Stimulated activated CD4-positive, alpha-beta T cell treated with anti-CD3 and anti-CD28 coated beads, Interleukin-1b, Interleukin-23, amount 100 ng/mL, for 48 hours (primary cell): ENCODE measurements at places on chromosomes 5 and 9.

DNA sequence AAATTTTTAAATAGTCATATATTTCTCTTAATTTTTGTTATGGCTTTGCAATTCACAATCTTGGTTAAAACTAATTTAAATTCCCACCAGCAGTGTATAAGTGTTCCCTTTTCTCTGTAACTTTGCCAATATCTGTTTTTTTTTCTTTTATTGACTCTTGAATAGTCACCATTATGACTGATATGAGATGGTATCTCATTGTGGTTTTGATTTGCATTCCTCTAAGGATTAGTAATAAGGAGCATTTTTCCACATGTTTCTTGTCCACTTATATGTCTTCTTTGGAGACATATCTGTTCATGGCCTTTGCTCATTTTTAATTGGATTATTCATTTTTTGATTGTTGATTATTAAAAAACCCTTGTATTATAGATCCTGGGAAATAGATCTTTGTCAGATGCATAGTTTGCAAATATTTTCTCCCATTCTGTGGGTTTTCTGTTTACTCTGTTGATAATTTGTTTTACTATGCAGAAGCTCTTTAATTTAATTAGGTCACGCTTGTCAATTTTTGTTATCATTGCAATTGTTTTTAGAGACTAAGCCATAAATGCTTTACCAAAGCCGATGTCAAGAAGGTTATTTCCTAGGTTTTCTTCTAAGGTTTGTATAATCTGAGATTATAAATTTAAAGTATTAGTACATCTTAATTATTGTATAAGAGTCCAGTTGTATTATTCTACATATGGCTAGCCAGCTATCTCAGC, 610.9 kb downstream of the CHSY3 start:
- DNase-seq = no peak

- no peak for DNase-seq
Observed at GRCh38 chr9:129021091-129021490, 7.0 kb downstream of the SH3GLB2 start.

DNA sequence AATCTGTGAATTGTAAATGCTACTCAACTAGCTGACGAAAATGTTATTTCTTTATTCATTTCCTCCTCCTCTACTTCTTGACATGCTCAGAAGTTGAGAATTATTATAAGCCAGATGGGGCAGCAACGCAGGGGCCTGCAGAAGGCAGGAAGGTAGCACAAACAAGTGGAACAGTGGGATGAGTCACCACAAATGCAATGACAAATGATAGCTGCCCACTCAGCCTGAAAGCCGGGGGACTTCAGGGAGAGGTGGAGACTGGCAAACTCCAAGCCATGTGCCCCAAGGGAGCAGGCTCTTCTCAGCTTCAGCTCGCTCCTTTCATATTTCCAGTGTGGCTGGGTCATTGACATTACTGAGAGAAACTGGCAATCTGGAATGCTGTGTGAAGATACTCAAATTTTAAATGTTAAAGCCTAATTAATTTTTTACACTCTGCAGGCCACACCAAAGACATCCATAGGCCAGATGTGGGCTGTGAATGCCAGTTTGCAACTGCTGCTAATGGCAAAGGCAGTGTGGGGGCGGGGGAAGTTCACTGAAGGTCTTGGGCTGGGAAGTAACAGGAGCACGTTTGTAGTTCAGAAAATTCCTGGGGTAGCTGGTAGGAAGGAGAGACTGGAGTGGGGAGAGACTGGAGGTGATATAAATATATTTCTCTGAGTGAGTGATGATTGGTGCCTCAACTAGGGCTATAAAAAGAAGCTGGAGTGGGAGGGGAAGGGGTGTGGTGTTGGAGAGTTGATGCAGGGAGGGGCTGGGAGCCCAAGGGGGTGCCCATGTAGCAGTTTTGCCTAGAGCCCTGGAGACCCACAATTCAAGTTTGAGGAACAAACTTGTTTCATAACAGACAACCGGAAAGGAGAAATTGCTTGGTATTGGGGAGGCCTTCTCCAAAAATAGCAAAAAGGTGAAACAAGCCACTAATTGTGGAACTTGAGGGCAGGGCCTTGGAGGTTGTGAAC, 20.8 kb upstream of the ADRB2 start:
- peak; percentile 56 for DNase-seq

DNA sequence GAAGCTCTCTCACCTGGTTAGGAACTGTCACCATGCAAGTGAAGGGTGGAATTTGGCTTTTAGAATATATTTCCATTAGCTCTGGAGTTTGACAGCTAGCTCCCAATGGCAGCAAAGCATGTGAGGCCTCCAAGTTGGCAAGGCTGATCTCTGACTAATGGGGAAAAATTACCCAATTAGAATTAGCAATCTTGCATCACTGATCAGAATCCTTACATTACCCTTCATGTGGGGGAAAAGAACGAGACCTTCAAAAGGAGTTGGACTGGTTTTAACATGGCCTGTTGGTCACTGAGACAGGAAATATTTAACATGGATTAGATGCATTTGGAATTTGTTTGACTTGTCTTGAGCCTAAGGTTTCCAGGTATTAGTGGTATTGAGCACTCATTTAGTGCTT, 192.3 kb upstream of the GDNF start:
- DNase-seq = no peak

GRCh38 chr5:157451806-157452205, 8.2 kb upstream of the NIPAL4 start:
- DNase-seq = no peak

GRCh38 chr9:71352837-71353236, 231.4 kb upstream of the TRPM3 start:
- no peak for DNase-seq

DNA sequence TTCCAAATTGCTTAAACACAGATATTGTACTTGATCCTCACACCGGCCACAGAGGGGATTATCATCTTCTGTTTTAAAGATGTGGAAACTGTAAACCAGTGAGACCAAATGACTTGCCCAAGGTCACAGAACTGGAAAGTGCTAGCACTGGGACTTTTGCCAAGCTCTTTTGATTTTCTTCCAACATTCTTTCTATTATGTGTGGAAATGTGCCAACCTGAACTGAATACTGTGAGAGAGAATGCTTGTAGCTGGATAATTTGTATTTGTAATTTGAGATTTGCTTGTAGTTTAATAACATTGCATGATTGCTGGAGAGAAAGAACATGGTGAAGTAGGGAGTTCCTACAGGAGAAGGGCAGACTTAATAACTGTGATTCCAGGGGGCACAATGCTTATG, 977.9 kb upstream of the NUDT12 start:
- no peak for DNase-seq

DNA sequence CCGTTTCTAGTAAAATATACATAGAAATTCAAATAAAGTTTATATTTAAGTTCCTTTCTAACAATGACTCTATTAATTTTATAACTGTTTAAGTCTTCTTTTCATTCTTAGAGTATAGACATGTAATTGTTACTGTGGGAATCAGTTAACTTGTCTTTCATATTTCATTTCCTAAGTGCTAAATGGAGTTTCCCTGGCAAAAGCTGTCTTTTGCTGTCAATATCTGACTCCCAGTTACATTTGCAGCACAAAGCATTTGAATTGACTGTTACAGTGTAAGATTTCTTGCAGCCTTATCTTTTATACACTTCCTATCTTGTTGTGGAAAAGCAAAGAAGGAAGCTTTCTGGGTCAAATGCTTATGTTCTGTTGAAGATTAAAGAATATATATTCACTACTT, 1026.3 kb downstream of the CDH9 start:
- DNase-seq = no peak

DNA sequence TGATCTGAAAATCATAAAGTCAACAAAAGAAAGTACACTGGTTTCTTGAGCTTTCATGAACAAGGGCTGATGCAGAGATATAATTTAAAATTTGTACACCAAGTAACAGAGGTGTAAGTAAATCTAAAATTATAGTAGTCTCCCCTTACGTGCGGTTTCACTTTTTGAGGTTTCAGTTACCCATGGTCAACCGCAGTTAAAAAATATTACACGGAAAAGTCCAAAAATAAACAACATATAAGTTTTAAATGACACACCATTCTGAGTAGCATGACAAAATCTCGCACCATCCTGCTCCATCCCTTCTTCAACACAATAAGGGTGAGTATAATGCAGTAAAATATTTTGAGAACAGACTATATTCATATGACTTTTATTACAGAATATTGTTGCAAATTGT, 54.4 kb downstream of the AUH start:
- no peak for DNase-seq

- no peak for DNase-seq
Observed at GRCh38 chr5:106254784-106255183, 1416.0 kb downstream of the EFNA5 start.

DNA sequence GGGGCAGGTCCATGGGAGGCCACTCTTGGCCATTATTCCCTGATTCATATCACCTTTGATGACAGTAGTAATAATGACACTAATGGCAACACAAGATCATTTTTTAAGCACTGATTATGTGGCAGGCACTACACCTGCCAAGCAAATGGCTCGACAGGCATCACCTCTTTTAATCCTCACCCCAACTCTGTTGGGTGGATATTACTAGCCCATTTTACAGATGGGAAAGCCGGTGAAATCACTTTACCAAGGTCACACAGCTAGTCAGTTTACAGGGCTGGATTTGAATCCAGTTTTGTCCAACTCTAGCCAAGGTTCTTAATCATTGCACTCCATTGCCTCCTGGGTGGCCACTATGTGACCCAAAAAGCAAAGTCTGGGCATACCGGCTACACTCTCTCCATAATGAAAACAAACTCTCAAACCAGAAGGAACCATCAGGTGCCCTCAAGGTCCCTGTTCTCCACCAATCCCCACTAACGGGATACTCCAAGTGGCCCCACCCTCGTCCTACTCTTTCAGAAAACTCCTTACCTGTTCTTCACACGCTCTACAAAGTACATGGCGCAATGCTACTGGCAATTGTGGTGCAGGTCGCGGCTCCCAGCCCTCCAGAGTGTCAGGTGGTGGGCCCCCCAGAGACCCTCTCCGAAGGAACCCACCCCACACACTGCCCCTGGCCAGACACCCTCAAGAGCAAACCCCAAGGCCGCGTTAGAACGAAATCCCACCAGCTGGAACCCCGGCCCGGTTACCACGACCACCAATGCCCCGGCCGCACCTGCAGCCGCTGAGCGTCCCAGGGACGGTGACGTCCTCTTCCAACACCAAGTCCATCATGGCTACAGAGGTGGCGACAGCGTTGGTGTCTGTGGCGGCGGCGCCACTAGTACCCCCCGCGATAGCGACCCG, 572 bp downstream of the CDK5RAP2 start:
- no peak for DNase-seq

DNA sequence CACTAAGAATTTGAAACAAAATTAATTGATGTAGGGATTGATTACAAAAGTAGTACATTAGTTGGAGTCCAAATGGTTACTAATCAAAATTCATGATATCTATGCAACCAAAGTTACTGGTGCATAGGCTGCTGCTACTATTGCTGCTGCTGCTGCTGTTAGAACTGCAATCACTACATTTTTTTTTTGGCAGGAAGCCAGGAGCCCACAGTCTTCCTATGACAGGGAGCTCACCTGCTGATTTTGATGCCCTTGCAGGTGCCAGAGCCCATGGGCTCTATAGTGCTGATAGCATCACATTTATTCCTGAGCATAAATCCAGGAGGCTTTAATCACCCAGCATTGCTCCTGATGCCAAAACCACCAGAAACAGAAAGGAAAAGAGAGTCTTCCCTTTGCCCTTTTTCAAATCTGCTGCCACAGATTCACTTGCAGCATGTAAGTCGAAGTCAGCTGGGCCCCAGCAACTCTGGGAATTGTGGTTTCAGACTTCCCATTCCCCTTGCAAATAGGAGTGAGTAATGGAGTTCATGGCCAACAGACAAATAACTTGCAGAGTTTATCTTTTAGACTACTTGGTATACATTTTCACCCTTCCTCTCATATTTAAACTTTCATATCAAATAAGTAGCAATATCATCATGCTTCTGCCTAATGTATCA, 17.6 kb downstream of the SLCO6A1 start:
- DNase-seq = no peak

DNA sequence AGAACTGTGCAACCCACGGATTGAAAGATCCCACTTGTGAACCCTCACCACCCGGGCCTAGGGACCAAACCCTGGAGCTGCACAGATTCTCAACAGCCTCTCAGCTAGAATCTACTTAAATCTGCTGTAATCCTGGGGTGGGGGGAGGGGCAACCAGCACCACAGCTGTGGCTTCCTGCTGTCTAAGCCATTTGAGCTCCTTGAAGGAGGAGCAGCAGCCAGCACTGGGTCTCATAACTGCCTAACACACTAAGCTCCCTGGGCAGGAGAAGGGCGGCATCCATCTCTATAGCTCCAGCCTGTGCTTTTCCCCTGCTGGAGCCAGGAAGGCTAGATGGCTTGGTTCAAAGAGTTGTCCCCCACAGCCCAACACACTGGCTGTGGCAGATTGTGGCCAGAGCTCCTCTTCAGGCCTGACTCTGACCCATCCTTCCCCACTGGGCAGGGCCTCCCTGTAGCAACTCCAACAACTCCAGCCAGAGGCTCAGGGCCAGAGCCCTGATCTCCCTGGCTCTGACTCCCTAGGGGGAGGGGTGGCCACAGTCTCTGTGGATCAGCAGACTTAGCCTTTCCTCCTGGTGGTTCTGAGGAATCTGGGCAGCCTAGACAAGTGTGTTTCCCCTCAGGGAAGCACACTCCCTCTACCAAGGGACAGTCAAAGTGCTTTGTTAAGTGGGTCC, 72.0 kb upstream of the C9orf72 start:
- DNase-seq = no peak

GRCh38 chr9:4780651-4781050, 12.1 kb upstream of the RCL1 start:
- no peak for DNase-seq

- DNase-seq = peak; percentile 70
Observed at GRCh38 chr5:119315516-119315949, 40.3 kb upstream of the TNFAIP8 start.

DNA sequence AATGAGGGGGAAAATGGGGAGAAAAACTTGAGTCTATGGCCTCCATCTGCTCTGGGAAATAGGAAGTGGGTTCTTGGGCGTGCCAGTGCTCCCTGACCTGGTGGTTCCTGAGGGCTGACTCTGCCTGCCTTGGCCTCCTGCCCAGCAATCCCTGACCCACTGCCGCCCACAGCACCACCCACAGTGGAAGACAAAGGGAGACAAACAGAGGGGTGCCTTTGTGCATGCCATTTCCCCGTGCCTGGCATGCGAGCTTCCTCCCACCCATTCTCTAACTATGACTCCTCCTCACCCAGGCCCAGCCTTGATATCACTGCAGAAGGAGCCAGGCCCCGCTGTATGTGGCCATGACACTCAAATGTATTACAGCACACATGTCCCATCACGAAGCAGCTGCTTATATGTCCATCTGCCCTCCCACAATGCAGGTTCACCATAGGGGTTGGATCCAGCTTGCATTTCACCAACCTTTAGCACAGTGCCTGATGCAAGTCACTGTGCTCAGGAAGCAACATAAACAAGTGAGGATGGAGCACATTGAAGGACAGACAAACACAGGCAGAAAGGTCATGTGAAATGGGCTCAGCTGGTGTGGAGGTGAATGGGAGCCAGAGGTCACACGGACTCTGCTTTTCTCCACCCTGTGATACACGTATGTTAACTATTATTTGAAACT, 84.4 kb downstream of the ADRB2 start:
- DNase-seq = no peak

- no peak for DNase-seq
Observed at GRCh38 chr5:174358276-174358675, 312.8 kb downstream of the NSG2 start.

- no peak for DNase-seq
Observed at GRCh38 chr9:134600836-134601638, 40.6 kb upstream of the COL5A1 start.

- no peak for DNase-seq
Observed at GRCh38 chr5:53871050-53871449, 310.6 kb downstream of the NDUFS4 start.
